H4 (cell line): ENCODE measurements at places on chromosomes 1 and 21.

DNA sequence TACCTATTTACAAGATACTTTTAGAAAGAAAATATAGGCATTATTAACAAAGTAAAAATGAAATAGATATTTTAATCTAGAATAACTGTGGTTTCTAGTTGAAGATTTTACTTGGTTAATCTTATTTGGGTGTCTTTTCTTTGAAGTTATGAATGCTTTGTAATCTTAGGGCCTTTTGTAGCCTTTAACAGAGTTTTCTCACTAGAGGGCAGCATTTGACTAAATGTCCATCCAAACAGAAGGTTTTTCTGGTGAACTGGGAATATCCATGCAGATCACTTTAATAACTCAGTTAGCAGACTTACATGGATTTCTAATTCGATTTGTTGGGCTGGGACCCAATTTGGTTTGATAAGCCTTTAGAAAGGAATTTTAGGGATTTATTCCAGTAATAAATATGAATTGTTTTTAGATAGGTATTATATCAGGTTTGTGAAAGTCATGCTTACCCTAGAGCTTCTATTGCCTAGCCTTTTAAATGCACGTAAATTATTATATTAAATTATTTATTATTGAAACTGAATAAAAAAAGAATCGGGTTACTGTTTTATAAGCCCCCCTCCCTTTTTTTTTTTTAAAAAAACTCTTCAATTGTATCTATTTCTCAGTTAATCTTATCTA is 119.7 kb downstream of the ZNF326 start:
- DNase-seq = peak; percentile 29

DNA sequence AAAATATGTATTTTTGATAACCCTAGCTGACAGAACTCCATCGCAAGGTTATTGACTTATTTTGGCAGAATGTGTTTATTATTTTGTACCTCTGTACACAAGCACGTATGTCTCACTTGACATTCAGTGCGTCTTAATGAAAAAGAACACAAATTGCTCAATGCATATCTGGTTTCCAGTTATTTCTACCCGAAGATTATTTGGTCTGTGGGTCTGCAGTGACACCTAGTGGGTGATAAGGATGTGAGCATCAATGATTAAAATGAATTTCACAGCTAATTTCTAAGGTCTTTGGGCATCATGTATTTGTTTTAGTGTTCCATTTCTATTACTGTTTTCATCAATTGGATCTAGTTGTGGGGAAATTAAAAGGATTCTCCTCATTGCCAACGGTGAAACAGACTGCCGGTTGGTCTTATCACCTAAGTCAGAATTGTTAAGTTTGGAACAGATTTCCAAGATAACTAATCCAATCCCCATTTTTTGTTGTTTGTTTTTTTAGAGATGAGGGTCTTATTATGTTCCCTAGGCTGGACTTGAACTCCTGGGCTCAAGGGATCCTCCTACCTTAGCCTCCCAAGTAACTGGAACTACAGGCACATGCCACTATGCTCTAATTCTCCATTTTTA is 13.9 kb downstream of the DDX20 start:
- peak; percentile 66 for DNase-seq

- DNase-seq = peak; percentile 86
Measured at GRCh38 chr21:15732290-15732995, 2.7 kb downstream of the USP25 start.

GRCh38 chr1:74712881-74713280 is 20.0 kb downstream of the CRYZ start:
- no peak for DNase-seq

- no peak for DNase-seq
Measured at GRCh38 chr21:35086357-35086756, 37.3 kb upstream of the RUNX1 start.

DNA sequence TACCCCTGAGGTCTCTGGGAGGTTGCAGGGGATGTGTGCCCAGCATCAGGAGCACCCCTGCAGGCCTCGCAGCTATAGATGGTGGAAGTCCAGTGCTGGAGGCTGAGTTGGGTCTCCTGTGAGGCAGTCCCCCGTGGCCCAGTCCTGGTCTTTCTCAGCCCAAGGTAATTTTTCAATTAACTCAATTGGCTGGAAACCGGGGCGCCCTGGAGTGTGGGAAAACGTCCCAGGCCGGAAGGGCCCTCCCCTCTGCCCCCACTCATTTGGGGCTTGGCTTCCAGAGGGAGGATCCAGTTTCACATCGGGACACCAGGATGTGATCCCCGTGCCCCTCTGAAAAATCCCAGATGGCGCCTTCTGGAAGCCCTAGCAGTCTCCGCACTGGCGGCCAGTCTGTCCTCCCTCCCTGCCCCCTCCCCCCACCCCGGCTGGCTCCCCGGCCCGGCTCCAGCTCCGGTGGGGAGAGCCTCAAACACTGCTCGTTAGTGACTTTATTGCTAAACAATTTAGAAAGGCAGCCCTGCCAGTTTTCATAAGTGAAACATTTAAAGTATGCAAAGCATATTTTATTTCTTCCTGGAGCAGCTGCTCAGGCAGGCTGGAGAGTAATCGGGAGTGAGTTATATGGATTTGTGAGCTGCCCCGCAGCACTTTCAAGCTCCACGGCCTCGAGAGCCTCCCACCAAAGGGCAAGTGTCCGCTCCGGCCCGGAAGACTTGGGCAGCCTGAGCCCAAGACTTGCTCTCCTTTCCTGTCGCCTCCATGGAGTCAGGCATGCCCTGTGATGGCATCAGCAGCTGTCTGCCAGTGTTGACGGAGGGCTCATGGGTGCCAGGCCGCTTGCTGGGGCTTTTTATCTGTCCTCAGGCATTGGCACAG is 208.2 kb upstream of the TMEM51 start:
- no peak for DNase-seq

- DNase-seq = no peak
Measured at GRCh38 chr1:6075748-6076147, 30.1 kb downstream of the KCNAB2 start.

DNA sequence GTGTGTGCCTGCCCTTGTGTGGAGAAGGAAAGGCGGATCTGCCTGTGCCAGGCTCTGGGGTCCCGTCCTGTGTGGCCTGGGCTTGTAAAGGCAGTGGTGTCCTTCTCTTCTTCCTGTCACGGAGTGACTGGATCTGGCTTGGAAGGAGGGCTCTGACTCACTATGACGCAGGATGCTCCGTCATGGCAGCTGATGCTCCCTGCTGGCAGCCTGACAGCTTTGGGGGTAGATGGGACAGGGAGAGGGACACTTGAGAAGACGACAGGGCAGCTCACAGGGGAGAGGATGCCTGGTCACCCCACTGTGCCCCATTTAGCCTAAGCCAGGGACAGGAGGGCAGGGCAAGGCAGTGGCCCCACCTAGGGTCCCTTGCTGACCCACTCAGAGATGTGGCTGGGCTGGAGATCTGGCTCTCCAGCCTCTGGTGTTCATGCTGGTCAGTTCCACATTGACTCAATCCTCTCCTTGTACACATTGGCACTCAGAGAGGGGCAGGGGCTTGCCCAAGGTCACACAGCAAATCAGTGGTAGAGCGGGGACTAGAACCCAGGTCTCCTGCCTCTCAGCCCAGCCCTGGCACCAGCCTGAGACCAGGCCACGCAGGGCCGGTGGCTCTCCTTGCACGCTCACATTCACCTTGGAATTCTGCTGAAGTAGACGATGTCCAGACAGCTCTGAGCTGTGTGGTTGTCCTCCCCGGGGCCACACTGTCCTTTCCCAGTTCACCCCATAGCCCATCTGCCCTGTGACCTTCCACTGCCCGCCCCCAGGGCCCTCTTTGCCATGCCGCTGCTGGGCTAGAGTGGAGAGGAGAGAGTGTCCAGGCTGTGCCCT is 2.8 kb upstream of the FAM131C start:
- peak; percentile 91 for DNase-seq

DNA sequence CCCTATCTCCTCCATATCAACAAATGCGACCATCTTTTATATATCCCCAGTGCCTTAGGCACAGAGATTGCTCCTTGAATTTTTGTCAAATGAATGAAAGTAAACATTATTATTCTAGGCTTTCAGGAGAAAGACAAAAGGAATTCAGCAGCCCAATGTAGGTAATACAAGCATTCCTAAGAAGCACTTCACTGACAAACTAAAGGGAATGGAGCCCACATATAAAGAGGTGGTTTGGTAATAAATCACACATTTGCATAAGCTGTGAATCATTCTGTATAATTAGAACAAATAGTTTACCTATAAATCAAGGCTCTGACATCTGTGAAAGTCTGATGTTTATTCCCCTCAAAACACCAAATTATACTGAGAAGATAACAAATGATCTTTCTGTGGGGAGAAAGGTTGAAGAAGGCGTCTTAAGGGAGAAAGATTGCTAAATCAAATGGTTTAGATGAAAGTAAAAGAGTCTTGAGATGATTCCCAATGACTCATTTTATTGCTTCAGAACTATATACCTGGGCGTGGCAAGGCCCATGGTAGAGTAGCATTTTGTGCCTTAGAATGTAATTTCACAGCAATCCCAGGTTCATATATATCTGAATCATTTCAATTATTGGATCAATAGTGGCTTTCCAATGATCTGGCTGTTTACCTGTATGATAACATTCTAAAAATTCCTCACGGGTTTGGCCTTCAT is 558.1 kb downstream of the AGBL4 start:
- no peak for DNase-seq

- DNase-seq = peak; percentile 50
Measured at GRCh38 chr1:103265551-103265950, 157.2 kb upstream of the COL11A1 start.

DNA sequence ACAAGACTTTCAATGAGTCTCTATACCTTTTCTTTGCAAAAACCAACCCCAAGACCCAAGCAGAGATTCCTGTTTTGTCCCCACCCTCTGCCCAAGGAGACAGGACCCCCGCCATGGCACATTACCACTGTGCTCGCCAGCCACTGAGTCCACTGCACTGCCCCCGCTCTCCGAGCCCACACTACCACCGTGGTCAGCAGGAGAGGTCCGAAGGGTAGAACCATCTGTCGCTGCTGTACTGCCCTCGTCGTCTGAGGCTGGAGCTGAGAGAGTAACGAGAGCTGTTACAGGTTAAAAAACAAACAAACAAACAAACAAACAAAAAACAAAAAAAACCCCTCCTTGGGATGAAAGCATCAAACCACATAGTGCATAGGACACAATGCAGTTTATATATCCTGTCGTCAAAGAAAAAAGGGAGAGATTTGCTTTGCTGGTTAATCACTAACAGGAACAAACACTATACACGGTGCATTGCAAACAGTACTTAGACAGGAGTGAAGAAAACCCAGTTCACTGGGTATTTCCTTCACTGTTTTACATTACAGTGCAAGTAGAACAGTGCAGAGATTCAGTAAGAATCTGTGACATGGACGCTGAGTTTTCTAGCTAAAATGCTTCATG is 71.0 kb downstream of the UBR4 start:
- no peak for DNase-seq

GRCh38 chr1:175471039-175471800 is 272.2 kb downstream of the TNR start:
- DNase-seq = peak; percentile 39

- peak; percentile 58 for DNase-seq
Measured at GRCh38 chr1:31587720-31588423, 11.6 kb downstream of the TINAGL1 start.

DNA sequence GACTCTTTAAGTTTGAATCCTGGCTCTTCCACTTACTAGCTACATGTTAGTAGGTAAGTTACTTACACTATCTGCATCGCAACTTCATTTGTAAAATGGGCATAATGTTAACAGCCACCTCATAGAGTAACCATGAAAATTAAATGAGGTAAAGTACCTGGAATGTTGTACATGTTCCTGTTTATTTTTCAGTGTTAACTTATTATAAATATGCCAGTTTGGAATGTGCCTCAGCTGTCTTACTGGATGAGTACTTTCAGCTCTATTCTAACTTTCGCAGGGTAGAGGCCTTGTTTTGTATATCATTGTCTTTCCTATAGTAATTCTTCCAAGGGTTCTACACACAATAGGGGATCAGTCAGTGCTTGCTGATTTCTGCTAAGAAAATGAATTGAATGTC is 167.4 kb downstream of the DUSP10 start:
- no peak for DNase-seq

GRCh38 chr1:162316187-162316586 is 60.5 kb downstream of the SPATA46 start:
- no peak for DNase-seq

DNA sequence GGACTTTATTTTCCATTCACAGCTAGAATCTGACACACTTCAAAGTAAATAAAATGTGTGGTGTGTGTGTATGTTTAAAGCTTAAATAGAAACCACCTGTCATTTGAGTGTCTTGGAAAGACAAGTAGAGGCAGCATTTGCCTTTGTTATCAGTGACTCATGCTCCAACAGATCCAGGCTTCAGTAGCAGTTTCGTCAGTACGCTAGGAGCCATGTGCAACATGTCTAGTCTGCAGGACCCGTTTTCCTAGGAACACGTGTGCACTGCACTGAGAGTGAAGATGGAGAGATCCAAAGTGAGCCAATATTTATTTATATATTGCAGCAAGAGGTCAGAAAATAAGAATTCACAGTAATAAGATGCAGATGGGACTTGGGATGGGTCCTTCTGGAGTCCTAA is 41.8 kb downstream of the SGIP1 start:
- no peak for DNase-seq

DNA sequence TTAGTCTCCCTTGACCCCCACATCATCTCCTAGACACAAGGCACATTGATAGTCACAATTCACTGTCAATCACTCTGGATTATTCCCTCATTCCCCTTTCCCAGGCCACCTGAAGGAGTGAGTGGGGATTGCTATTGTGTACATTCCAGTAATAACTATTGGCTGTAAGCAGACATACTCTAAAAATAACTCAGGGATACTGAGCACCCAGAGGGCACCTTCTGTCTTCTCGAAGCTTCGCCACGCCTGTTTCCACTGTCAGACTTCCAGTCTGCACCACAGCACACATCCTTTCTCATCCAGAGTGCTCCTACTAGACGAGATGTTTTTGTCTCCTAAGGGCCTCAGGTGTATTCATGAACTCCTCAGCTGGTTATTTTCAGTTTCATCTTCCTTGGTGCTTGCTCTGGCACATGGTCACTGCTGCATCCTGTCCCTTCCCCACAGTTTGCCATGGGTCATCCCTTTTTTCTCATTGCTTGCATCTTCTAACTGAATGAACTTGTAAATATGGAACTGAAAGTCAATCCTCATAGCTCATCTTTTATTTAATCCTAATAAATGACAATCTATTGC is 848 bp upstream of the APOBEC4 start:
- no peak for DNase-seq

- DNase-seq = no peak
Measured at GRCh38 chr1:207103892-207104373, at the start of gene C4BPA. Gene C4BPA (plus strand): TSS chr1:207104233. CDS start chr1:207113026, 8,793 bp downstream.

- DNase-seq = no peak
Measured at GRCh38 chr1:163213626-163214025, 10.9 kb upstream of the RGS5 start.

DNA sequence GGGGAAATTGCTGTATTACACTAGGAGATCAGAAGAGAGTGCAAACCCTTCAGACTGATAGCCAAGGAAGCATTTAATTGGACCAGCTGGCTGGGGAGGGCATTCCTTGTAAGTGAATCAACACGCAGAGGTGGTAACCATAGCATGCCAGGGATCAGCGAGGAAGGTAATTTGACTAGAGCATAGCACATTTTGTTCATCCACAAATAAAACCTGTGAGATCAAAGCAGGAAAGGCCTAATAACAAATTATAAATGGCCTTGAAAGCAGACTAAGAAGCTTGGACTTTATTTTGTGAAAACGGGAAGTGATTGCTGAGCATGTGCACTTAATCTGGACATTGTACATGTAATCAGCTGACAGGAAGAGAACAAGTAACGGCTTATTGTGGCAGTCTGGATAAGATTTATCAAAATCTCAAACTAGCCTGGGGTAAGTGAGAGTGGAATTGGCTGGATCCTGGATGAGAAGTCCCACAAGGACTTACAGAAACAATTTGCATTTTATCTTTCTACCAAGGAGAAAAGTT is 11.7 kb upstream of the CD55 start:
- DNase-seq = peak; percentile 63

GRCh38 chr1:11571906-11572616 is 82.2 kb downstream of the FBXO2 start:
- DNase-seq = no peak
